ENCODE measurements at places on chromosomes 6 and 20. TPM values are rescaled to one million over a fixed set of nuclear protein-coding genes. Genes with fewer than 3 reads are reported as not detected.

FOXQ1 gene
- polyA plus RNA-seq = not detected

RAB32 gene
- 6.3 TPM for polyA plus RNA-seq

SLC22A23 gene
- polyA plus RNA-seq = not detected

VIP gene
- not detected for polyA plus RNA-seq

GSTA2 gene
- polyA plus RNA-seq = not detected

SPATS1 gene
- polyA plus RNA-seq = not detected

CST7 gene
- polyA plus RNA-seq = 2,262 TPM

DNA sequence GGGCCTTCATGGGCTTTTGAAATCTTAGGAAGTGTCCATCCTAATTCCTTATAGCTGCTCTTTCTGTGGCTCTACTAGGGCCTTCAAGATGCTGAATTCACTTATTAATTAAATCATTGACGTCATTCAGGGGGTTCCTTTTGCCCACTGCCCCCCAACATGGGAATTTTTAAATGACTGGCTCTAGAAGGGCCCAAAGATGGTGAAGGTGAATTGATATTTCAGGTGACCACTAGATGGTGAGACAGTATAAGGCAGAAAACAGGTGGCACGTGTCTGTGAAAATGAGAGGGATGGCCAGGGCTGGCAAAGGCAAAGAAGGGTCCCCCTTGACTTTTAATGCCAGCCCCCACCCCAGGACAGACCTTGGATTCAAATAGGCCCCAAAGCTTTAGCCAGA lies 11.8 kb downstream of the GNAS start:
- DNase-seq = no peak
- H3K36me3 ChIP-seq = no peaks in the 10 kb centered on the region
- H3K27ac ChIP-seq = no peak overlapping the region
- peaks cover 10% of the 10 kb centered on the region for H3K27me3 ChIP-seq
- H3K4me1 ChIP-seq = no peaks in the 10 kb centered on the region
- H3K4me3 ChIP-seq = no peak overlapping the region

DNA sequence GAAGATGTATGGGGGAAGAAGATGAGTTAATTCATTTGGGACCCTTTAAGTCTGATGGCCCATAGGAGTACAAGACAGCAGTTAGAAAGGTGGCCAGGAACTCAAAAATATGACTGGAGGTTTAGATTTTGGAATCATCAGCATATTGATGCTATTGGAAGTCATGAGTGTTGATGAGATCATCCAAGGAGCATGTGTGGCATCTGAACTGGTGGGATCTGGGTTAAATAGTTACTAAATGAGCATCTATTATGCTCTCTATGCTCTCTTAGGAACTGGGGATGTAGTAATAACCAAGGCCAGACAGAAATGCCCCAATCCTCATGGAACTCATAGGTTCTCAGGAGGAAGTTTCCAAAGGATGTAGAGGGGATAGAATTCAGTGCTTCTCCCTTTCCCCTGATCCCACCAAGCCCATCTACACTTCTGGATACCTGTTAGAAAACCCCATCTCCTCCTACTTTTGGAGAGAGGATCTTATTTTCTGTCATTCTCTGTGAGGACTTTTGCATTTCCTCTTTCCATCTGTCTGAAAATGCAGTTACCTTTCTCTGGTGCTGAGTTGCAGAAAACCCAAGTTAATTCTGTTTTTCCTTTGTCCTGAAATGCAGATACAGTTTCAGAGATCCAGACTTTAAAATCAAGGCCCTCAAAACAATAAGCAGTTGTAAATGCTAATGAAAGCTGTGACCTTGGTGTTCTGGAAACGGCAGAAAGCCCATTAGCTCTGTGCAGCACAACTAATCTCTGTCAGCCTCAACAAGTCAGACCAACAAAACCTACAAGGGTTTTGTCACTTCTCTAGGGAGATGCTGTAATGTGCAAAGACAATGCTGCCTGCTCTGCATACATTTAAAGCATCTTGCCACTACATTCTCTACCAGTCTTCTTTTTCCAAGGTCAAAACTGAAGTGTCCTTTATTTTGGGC lies 65.8 kb downstream of the TBC1D7 start:
- H3K27ac ChIP-seq = no peak overlapping the region
- no peak for DNase-seq
- H3K4me1 ChIP-seq = no peaks in the 10 kb centered on the region
- no peak overlapping the region for H3K4me3 ChIP-seq
- H3K36me3 ChIP-seq = no peaks in the 10 kb centered on the region
- H3K27me3 ChIP-seq = peaks cover 3% of the 10 kb centered on the region

GRCh38 chr20:9399322-9399721 lies 115.1 kb upstream of the LAMP5 start:
- H3K27me3 ChIP-seq = no peaks in the 10 kb centered on the region
- H3K27ac ChIP-seq = no peak overlapping the region
- H3K36me3 ChIP-seq = no peaks in the 10 kb centered on the region
- H3K4me1 ChIP-seq = no peaks in the 10 kb centered on the region
- no peak for DNase-seq
- H3K4me3 ChIP-seq = no peak overlapping the region

GRCh38 chr6:118896339-118897136 lies 2.6 kb downstream of the ASF1A start:
- peak overlapping the region; percentile 60 for H3K27ac ChIP-seq
- peak; percentile 13 for DNase-seq
- H3K36me3 ChIP-seq = peaks cover 7% of the 10 kb centered on the region
- peaks cover 54% of the 10 kb centered on the region for H3K4me1 ChIP-seq

GRCh38 chr20:62887152-62887859 lies 25.7 kb upstream of the TCFL5 start:
- H3K4me3 ChIP-seq = no peak overlapping the region
- H3K36me3 ChIP-seq = peaks cover 42% of the 10 kb centered on the region
- H3K27me3 ChIP-seq = peaks cover 2% of the 10 kb centered on the region
- no peak overlapping the region for H3K27ac ChIP-seq
- DNase-seq = peak; percentile 67

DNA sequence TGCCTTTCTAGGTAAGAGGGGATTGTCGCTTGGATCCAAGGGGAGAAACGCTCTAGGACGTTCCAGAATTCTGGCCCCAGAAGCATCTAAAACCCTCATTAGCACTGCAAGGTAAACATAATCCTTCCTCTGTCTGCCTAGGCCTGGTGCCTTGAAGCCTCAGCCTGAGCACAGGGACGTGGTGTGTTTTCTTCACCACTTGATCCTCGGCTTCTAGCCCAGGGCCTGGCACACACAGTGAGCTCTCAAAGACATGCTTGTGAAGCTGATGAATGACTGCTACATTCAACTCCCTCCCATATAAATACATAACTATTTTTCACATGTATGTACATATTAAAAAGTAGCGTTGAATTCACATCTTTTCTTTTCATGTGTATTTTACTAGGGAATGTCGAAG lies 100.3 kb downstream of the ISM1 start:
- H3K27ac ChIP-seq = no peak overlapping the region
- H3K36me3 ChIP-seq = no peaks in the 10 kb centered on the region
- peaks cover 2% of the 10 kb centered on the region for H3K27me3 ChIP-seq
- no peak overlapping the region for H3K4me3 ChIP-seq
- DNase-seq = no peak
- no peaks in the 10 kb centered on the region for H3K4me1 ChIP-seq

- H3K27ac ChIP-seq = no peak overlapping the region
- no peak for DNase-seq
- peaks cover 19% of the 10 kb centered on the region for H3K36me3 ChIP-seq
- no peaks in the 10 kb centered on the region for H3K27me3 ChIP-seq
- no peaks in the 10 kb centered on the region for H3K4me1 ChIP-seq
- H3K4me3 ChIP-seq = no peak overlapping the region
Observed at GRCh38 chr20:20407891-20408805, 40.2 kb downstream of the INSM1 start.

DNA sequence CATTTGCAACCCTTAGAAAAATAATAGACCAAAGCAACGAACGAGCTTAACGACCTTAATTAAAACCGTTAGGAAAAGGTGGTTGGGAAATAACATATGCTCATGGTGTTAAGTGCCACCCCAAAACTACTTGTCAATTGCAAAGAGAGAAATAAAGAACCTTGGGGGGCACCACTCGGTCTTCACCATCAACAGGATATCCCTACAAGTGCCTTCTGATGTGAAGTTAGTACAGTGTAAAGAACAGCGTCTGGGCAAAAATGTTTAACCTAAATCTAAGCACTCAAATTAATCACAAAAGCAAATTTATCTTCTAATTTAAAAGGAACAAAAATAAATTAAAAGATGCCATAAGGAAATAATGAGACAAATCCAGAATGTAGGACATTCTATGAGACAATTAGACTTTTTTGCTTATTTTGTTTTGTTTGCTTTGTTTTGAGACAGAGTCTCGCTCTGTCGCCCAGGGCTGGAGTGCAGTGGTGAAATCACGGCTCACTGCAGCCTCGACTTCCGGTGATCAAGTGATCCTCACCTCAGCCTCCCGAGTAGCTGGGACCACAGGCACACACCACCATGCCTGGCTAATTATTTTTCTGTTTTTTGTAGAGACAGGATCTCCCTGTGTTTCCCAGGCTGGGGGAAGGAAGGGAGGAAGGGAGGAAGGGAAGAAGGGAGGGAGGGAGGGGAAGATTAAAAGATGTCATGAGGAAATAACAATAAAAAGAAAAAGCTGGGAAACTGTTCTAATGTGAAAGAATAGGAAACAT lies 41.3 kb upstream of the BTN3A2 start:
- peak overlapping the region; percentile 85 for H3K27ac ChIP-seq
- peaks cover 34% of the 10 kb centered on the region for H3K4me1 ChIP-seq
- peaks cover 33% of the 10 kb centered on the region for H3K27me3 ChIP-seq
- no peak for DNase-seq

- no peak for DNase-seq
- H3K4me3 ChIP-seq = no peak overlapping the region
- H3K36me3 ChIP-seq = peaks cover 3% of the 10 kb centered on the region
- H3K27me3 ChIP-seq = no peaks in the 10 kb centered on the region
- H3K4me1 ChIP-seq = peaks cover 41% of the 10 kb centered on the region
- no peak overlapping the region for H3K27ac ChIP-seq
Observed at GRCh38 chr20:859751-860231, 26.3 kb downstream of the FAM110A start.

DNA sequence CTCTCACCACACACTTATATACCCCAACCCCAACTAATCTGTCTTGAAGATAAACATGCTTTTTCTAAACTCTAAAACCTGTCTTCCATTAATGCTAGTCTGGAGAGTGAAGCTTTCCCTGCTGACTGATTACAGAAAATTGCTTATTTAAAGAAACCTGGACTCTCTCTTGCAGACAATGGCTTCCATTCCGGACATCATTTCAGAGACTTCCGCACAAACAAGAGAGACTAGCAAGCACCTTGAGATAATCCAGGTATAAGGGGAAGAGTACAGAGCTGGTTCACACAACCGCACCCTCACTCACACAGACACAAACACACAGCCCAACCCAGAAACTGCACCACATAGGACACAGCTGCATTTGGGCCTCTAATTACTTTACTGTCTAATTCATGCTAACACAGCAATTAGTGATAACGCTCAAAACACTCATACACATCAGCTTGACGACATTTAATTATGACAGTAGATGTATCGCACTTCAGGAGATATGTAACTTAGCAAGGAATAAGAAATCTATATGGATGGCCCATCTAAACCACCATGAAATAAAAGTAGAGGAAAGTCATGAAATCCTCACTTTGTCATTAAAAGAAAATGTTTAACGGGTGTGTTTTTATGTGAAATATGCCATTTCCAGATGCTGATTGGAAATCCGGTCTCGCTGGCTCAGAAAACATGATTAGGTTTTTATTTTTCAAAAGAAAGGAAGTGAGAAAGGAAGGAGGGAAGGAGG lies 138.1 kb upstream of the JARID2 start:
- H3K4me3 ChIP-seq = no peak overlapping the region
- DNase-seq = no peak
- no peaks in the 10 kb centered on the region for H3K36me3 ChIP-seq
- H3K27ac ChIP-seq = no peak overlapping the region
- peaks cover 4% of the 10 kb centered on the region for H3K27me3 ChIP-seq

- H3K4me1 ChIP-seq = peaks cover 14% of the 10 kb centered on the region
- no peak overlapping the region for H3K27ac ChIP-seq
- H3K36me3 ChIP-seq = no peaks in the 10 kb centered on the region
- no peak overlapping the region for H3K4me3 ChIP-seq
- no peak for DNase-seq
- H3K27me3 ChIP-seq = no peaks in the 10 kb centered on the region
Observed at GRCh38 chr6:38517005-38517404, 122.7 kb downstream of the BTBD9 start.

- no peak for DNase-seq
- H3K4me1 ChIP-seq = peaks cover 2% of the 10 kb centered on the region
- no peak overlapping the region for H3K27ac ChIP-seq
- peaks cover 15% of the 10 kb centered on the region for H3K36me3 ChIP-seq
- H3K27me3 ChIP-seq = no peaks in the 10 kb centered on the region
Observed at GRCh38 chr6:20644667-20645370, 110.6 kb downstream of the CDKAL1 start.

DNA sequence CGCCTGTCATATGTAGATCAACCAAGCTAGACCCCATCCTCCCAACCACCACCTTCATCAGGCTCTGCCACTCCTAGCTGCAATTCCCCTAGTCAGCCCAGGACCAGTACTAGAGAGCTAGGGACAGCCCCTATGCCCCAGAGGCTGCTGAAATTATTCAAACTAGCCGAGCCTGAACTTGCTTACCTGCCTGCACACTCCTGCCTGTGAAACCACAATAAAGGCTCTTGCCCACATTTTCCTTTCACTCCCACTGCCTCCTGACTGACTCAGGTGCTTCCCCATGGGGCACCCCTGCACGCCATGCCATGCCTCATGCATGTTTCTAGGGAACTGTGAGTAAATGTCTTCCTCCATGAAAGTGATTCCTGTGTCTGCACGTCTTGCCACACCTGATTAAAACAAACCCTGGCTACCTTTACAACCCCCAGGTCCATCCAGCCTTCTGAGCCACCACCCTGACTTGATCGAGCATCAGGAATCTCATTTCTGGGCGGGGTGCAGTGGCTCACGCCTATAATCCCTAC lies 66.5 kb upstream of the IER3 start:
- no peaks in the 10 kb centered on the region for H3K27me3 ChIP-seq
- H3K27ac ChIP-seq = no peak overlapping the region
- DNase-seq = no peak
- H3K4me1 ChIP-seq = peaks cover 10% of the 10 kb centered on the region
- H3K36me3 ChIP-seq = no peaks in the 10 kb centered on the region

- H3K36me3 ChIP-seq = peaks cover 10% of the 10 kb centered on the region
- peaks cover 3% of the 10 kb centered on the region for H3K27me3 ChIP-seq
- no peaks in the 10 kb centered on the region for H3K4me1 ChIP-seq
- H3K27ac ChIP-seq = no peak overlapping the region
- no peak overlapping the region for H3K4me3 ChIP-seq
- DNase-seq = no peak
Observed at GRCh38 chr20:32909896-32910571, 51.3 kb downstream of the EFCAB8 start.

DNA sequence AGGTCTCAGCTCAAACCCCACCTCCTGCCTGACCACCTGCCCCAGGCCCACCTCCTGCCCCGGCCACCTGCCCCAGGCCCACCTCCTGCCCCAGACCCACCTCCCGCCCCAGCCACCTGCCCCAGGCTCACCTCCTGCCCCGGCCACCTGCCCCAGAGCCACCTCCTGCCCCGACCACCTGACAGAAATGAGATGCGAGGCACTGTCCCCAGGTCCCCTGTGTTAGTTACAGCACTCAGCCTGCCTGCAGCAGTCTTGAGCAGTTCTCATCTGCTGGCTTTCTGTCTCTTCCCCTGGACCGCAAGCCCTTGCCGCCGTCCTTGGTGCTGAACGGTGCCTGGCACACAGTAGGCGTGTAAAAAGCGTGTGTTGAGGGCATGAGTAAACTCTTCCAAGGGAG lies 79.5 kb downstream of the CDH4 start:
- DNase-seq = no peak
- H3K4me1 ChIP-seq = no peaks in the 10 kb centered on the region
- H3K36me3 ChIP-seq = no peaks in the 10 kb centered on the region
- H3K27ac ChIP-seq = no peak overlapping the region
- H3K27me3 ChIP-seq = no peaks in the 10 kb centered on the region
